GM12892 (cell line): ENCODE measurements at places on chromosomes 16 and 17.

DNA sequence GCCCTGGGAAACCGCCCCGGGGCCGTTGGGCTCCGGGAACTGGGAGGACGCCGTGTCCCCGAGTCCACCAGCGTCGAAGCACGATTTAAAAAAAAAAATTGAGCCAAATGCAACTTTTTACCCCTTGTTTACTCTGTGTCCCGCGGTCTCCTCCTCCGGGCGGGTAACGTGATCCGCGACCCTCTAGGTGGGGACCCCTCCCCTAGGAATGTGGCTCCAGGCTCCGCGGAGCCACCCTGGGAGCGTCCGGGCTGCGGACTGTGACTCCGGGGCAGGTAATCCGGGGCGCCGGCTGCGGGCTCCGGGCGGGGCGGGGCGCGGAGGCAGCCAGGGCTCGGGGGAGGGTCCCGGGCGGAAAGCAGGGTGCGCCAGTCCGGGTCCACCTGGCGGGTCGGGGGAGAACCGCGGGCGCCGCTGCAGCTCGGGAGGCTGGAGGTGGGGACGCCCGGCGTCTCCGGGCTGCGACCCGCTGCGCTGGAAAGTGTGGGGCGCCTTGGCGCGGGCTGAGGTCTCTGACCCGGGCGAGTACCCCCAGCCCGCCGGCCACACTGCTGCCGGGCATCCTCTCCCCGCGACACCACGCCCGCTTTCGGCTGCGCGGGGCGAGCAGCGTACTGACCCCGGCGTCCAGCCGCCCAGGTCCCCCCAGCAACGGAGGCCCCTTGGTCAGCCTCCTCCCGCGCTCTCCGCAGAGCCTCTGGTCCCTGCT lies 852 bp upstream of the HELZ start:
- DNase-seq: peak; percentile 26

DNA sequence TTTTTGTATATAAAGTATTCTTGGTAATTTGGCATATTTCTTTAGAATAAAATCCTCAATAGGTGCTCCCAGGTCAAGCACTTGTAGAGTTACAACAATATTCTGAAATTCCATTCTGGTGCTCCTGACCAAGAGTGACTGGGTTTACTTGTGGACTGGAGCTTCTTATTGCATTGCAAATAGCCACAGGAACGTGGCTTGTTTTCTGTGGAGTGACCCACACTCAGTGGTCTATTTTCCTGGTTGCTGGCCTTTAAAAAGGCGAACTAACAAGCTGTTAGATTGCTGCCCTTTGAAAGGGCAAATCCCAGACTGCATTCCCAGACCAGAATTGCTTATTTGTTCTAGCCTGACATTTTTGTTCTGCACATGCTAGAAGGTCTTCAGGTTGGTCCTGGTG lies 658.8 kb upstream of the GOT2 start:
- no peak for DNase-seq

GRCh38 chr16:57019746-57020145 lies 30.4 kb downstream of the NLRC5 start:
- no peak for DNase-seq

GRCh38 chr16:77555126-77555525 lies 120.3 kb upstream of the ADAMTS18 start:
- no peak for DNase-seq

- no peak for DNase-seq
These were observed 7.4 kb downstream of the CTNS start for GRCh38 chr17:3643889-3644349.

DNA sequence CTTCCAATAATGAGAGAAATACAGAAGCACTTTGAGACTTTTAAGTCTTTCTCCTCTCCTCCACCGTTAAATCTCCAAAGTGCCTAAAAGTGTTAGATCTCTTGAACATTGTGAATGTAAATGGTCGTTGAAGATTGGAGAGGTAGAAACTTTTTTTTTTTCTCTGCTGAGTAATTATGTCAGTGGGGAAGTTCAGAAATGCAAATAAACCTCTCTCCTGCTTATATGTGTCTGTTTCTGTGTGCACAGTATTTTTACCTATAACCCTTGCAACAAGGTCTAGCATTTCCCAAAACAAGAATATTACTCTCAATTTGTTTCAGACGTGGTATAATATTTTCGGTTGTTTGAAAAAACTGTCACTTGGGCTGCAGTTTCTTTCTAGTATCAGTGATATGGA lies 833.6 kb upstream of the CDH8 start:
- no peak for DNase-seq

DNA sequence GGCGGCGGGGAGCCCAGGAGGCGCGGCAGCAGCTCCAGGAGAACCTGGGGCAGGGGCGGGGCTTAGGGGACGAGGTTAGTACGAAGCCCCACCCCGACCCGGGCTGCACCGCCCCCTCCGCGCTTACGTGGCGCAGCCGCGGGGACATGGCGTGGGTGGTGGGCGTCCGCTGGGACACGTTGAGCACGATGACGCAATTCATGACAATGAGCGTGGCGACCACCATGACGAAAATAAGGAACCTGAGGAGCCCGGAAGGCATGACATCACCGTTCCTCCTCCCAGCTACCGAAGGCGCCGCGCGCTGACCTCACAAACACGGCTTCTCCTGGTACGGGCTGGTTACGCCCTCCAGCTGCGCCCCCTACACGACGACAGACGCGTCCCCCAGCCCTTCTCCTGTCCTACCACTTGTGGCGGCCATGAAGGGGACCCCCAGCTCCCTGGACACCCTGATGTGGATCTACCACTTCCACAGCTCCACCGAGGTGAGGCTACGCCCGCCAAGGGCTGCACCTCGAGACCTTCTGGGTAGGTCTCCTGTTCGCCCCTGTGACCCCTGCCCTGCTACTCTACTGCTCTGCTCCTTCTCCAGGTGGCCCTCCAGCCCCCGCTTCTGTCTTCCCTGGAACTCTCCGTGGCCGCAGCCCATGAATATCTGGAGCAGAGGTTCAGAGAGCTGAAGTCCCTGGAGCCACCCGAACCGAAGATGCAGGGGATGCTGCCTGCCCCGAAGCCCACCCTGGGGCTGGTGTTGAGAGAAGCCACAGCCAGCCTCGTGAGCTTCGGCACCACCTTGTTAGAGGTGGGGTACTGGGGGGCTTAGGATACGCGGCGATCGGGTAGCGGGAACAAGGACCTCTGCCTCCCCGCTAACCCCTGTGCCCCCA lies at the start of gene C17orf107:
Gene C17orf107, plus strand, starts transcription at position 196 of the 890 bp plus-strand sequence. Its CDS starts 227 bp downstream, at position 423.
- peak; percentile 82 for DNase-seq

DNA sequence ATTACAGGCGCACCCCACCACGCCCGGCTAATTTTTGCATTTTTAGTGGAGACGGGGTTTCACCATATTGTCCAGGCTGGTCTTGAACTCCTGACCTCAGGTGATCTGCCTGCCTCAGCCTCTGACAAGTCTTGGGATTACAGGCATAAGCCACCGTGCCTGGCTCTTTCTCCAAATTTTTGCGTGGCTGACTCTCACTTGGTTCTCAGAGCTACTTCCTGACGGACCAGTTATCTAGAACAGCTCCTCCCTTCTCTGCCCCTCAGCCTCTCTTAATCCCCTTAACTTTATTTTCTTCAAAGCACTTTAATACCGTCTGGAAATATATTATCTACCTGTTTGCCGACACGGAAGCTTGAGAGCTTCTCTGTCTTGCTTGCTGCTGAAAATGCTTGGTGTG lies 4.2 kb downstream of the YPEL2 start:
- DNase-seq: no peak

DNA sequence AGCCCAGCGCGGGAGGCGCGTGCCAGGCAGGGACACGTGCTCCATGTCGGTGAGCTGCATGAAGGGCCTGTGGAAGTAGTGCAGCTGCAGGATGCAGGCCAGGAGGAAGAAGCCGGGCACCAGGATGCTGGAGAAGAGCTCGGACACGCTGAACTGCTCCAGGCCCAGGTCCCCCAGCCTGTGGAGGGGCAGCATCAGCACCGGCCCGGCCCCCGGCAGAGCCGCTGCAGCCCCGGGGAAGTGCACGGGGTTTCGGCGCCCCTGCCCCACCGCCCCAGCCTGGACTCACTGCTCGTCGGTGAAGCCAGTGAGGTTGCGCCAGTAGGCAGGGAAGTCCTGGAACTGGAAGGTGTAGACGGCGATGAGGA lies 28.0 kb downstream of the CTU2 start:
- DNase-seq: no peak

- DNase-seq: no peak
These were observed 1.9 kb downstream of the AANAT start for GRCh38 chr17:76469076-76469990.

DNA sequence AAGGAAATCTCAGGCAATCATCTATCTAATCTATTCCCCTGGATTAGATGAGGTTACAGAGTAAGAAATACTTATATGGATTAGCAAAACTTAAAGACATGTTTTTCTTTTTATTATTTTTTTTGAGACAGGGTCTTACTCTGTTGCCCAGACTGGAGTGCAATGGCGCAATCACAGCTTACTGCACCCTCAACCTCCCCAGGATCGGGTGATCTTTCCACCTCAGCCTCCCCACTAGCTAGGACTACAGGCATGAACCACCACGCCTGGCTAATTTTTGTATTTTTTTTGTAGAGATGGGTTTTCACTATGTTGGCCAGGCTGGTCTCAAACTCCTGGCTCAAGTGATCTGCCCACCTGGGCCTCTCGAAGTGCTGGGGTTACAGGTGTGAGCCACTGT lies 3.3 kb upstream of the NFE2L1 start:
- no peak for DNase-seq

- no peak for DNase-seq
These were observed 387 bp downstream of the MRPL28 start for GRCh38 chr16:369866-370436.

- no peak for DNase-seq
These were observed 22.1 kb downstream of the TMC7 start for GRCh38 chr16:19005561-19006445.

- no peak for DNase-seq
These were observed 759.1 kb upstream of the RBFOX1 start for GRCh38 chr16:6573577-6573976.

DNA sequence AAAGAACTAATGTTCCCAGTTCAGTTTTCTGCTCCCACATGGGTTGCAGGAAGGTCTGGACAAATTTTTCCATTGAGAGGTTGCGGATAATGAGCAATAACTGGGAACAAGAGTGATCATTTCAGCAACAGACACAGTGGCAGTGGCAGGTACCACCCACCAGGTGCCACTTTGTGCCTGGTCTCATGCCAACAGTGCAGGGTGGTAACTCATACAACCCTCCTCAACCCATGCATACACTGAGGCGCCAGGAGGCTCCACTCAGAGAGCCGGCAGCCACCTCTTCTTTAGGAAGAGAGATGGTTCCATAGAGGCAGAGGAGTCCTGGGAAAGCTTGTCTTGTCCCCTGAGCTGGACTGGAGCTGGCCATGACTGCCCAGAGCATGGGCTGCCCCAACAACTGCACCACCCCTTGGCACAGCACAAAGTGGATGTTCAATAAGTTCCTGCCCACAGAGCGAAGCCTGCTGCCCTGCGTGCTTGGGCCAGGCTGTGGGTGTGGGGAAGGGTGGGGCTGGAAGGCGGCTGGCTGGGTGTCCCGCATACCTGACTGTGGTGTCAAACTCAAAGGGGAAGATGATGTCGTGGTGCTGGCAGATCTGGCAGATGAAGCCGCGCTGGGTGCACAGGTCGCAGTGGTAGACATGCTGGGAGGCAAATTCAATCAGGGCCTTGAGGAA lies 6.4 kb upstream of the ARHGAP27 start:
- DNase-seq: no peak

DNA sequence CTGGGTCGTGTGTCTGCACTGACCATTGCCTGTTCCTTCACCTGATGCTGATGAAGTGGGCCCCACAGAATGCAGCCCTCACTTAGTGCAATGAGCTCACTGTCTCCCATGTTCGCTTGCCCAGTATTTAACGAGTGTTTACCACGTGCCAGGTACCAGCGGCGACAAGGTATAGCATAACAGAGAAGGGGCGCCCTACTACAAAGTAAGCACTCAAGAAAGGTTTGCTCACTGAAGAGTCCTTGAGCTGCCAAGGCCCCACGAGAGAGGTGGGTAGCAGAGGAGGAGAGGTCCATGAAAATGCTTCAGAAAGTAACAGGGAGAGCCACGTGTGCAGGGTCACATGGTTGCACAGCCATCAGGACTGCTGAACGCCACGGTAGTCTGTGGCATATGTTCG lies 230.0 kb downstream of the NTN1 start:
- DNase-seq: no peak

DNA sequence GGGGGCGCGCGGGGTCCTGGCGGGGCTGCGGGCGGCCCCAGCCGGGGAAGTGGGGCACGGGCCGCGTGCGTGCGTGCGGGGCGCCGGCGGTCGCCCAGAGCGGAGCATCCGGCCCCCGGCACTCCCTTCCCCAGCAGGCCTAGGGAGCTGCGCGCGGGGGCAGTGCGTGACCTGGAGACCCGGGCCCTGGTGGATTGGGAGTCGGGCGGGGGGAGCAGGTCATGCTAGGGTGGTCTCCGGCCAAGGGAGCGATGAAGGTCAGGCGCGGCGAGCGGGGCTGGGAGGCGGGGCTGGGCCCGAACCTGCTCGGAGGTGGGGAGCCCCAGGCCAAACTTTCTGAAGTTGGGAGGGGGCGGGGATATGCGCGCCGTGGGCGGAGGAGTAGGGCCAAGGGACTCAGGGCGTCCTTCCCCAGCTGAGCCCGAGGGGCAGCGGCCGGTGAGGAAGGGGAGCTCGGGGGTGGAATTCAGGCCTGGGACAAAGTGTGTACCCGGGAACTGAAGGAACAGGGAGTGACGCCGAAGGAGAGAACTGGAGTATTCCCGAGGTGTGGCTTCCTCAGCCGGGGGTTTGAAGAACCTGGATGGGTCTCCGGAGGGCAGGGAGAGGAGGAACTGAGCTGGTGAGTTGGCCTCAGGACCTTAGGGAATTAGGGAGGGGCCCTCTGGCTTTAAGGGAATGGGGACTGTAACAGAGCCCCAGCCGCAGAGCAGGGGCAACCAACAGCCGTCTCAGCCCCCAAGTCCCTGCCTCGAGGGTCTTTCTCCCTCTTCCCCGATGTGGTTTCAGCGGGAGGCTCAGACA lies 589 bp downstream of the XYLT2 start:
- peak; percentile 60 for DNase-seq

GRCh38 chr16:894841-895240 lies 75.9 kb downstream of the LMF1 start:
- no peak for DNase-seq

DNA sequence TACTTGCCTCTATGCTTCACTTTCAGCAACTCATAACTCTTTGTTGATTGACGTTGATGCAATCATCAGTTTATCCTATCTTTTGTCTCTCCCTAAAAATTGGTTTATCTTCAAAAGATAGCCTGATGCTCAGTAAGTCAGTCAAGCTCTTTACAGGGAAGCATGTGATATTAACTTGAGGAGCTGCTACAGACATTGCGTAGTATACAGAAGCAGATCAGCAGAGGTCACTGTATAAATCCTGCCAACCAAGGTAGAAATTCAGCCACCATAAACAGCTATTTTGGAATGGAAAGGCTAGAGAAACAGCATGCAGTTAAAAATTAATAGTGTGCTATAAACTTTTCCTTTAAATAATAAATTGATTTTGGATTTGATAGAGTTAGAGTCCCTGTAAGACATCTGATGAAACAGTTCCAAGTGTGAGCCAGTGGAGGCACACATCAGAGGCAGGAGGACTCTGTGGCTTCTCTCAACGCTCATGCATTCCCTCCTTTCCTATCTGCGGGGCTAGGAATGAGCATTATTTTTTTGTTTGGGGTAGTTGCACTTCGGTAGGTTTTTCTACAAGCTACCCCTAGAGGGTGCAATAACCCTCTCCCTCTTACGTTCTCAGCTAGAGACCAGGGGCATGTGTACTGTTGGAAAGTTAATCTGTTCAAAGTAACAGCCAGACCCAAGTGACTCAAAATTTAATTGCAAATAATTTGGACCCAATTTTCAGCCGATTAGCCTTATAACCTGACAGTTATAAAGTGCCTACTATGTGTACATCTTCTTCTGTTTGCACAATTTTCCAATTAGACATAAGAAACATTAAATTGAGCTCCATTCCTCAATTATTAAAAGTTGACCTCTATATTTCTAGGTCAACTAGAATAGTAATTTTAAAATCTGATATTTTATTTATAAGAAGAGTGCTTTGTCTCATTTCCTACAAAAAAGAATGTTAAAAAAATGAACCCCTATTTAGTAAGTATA lies 647.7 kb upstream of the SOX9 start:
- peak; percentile 3 for DNase-seq
